ENCODE measurements at places on chromosomes 2 and 18.

GRCh38 chr2:206154197-206154596, 5.0 kb downstream of the NDUFS1 start:
- no peak for DNase-seq

DNA sequence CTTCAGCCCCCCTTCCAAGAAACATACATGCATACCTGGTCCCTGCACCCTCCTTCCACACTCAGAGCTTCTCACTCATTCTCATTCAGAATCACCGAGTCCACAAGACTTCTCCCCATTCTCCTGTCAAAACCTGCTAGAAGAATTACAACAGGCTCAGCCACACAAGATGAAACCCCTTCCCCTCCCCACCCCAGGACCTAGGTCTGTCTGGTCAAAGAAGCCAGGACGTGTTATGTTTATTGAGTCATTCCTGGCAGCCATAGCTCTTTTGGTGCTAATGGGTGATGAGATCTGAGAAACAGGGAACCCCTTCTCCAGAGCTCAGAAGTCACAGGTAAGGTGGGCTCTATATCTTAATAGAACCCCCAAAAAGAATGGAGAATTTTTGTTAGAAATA, 1.4 kb upstream of the ADD2 start:
- DNase-seq: no peak

GRCh38 chr18:30613467-30613801, 429.1 kb downstream of the DSC3 start:
- DNase-seq: no peak

- DNase-seq: no peak
Observed at GRCh38 chr2:9196637-9197036, 10.0 kb upstream of the ASAP2 start.

DNA sequence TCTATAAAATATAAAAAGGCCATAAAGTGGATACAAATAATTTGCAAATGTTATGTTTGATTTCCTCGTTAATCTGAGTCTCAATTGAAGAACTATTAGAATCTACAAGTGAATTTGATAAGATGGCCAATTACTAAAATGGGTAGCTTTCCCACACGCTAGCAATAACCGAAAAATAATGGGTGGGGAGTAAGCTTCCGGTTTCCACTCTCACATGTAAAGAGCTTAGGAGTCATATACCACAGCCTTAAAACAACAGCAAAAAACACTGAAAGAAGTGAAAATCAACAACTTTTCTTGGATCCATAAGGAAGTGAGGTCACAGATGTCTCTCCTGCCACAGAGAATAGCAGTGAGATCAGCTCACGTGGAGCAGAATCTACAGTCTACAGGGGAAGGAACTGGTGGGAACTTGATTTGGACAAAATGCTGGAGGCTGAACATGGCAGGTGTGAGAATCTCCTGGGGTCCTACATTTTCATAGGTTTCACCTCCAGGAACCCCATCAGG, 18.6 kb downstream of the THAP4 start:
- DNase-seq: no peak

- no peak for DNase-seq
Observed at GRCh38 chr18:79395761-79396404, at the start of gene NFATC1. Gene NFATC1, plus strand, starts transcription at chr18:79395930. Its CDS starts 295 bp downstream, at chr18:79396225.

DNA sequence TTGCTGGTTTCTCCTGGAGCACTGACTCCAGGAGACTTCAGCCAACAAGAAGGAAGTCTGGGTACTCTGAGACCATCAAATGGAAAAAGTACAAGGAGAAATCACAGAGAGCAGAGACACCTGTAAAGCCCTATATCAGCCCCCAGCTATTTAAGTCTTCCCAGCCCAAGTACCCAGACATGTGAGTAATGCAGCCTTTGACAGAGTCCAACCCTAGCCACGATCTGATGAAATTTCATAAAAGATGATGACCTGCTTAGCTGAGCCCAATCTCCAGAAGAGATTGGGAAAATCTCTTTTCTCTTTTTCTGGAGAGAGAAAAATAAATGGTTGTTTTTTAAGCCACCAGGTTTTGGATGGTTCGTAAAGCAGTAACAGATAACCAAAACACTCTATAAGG, 196.6 kb downstream of the NBAS start:
- DNase-seq: no peak

DNA sequence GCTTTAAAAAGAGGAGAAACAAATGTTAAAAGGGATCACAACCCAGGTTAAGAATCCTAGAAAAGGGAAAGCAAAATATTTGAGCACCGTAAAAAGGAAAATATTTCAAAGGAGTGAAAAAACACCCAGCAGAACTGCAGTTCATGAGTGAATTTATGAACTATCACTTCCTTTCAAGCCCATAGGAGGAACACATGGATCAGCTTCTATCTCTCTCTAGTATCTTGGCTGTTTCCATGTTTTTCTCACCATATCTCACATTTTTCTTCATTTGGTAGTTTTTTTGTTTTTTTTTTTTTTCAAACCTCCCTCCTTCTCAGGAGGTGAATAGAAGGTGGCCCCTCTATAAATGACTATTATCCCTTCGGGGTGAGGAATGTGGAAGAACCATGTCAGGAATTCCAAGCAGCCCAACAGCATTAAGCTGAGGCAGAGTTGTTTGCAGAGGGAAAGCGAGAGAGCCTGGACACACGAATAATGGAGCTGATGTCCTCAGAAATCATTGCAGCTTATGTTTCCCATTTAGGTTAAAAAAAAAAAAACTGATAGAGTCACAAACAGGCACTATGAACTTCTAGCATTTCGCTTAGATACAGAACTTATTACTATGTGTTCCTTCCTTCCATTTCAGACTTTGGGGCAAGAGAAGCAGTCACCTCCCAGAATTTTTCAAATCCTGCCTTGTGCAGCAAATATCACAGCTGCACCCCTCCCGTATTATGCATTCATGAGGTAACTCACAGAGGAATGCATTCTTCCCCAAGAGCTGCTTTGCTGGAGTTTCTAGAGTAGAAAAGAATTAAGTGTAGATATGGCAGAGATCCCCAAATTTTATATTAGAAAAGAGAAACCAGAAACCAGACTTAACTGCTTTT, 315.6 kb downstream of the IRS1 start:
- DNase-seq: no peak

DNA sequence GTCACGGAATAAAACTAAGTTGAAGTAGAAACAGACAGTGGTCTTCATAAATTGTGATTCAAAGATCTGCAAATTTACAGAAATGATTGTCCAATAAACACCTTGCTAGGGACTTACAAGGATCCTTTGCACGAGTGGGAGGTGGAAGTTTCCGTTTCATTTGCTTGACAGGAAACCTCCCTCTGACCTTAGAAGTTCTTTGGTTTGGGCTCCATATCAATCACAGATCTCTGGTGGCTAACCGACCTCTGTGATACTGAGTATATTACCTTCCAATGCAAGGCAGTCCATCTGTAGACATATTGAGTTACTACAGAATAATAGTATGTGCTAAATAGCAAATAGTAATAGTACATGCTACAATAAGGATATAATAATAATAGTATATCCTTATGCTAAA, 33.7 kb upstream of the RNF152 start:
- DNase-seq: peak; percentile 70

GRCh38 chr2:144414324-144414845, 105.5 kb downstream of the ZEB2 start:
- peak; percentile 45 for DNase-seq

DNA sequence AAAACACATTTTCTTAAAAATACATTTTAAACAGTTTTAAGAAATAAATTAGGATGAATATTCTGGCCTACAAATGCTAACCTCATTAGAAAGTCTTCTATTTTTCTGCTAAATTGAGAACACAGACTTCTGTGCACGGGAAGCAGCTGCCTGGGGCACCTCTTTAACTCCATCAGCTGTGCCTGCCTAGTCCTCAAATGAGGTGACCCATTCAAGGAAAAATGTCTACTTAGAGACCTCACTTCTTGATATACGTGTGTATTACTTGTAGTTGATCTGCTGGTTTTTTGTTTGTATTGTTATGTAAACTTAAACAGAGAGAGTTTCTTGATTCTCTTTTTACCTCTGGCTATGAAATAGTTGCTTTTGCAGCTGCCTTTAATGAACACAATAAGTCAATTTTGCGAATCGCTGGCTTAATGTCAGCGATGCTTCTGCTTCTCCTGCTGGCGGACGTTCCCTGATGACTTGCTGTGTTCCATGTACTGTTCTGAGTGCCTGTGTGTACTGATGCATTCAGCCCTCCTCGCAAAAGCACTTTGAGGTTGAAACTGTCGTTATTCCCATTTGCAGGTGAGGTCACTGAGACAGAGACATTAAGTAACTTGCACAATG, 88.7 kb upstream of the TXNDC2 start:
- no peak for DNase-seq

GRCh38 chr2:47381408-47381807, 21.5 kb upstream of the MSH2 start:
- DNase-seq: no peak

GRCh38 chr2:381941-382727, 94.2 kb upstream of the ALKAL2 start:
- DNase-seq: no peak

DNA sequence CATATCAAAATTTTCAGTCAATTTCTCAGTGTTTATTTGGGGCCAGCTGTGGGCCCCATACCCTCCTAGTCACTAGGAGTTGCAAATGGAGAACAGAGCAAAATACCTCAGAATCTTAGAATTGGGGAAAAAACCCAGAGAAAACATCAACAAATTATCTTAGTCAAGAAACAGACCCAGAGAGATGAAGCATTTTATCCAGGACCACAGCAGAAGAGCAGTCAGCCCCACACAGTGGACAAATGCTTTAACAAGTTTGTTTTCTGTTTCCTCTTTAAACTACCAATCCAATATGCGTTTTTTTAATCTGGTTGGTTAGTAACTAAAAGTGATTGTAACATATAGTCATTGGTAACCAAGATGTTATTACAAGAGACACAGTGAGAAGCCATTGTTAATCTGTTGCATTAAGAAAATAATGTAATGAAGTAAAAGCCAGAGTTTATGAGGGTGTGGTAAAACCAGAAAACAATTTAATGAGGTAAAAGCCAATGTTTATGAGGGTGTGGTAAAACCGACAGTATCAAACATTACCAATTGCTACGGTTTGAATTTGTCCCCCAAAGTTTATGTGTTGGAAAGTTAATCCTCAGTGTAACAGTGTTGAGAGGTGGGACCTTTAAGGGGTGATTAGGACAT, 60.7 kb upstream of the COX7A2L start:
- no peak for DNase-seq

- DNase-seq: no peak
Observed at GRCh38 chr2:7788736-7789135, 871.5 kb downstream of the RNF144A start.

Measured in activated CD8-positive, alpha-beta memory T cell treated with anti-CD3 and anti-CD28 coated beads, Interleukin-2, amount 10 ng/mL, durations not matched to agents 7 days and 5 days (primary cell).